ENCODE measurements at places on chromosomes 4 and X.

GRCh38 chrX:153736071-153736820 is 11.6 kb downstream of the ABCD1 start:
- no peak for DNase-seq

DNA sequence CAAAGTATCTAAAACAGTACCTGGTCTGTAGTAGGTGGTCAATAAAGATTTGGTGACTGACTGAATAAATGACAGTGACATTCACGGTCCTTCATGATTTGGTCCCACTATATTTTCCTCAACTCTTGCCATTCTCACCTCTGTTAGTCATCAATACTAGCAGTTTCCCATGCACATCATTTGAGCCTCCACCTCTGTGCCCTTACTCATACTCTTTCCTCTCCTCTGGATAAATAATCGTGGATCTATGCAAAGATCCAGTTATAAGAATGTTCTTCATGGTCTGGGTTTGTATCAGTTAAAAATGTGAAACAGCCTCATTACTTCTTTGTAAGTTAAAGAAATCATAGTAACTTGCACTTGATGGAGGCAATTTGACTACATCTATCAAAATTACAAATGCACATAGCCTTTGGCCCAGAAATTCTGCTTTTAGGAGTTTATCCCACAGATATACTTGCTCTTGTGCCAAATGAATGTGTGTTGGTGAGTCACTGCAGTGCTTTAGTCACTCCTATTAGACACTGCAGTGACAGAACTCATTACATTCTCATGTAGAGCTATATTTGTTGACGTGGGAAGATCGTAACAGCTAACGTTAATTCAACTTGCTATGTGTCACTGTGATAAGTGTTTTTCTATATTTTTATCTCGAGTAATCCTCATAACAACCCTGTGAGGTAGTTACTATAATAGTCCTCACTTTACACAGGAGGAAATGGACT is 121.9 kb upstream of the SMIM10 start:
- DNase-seq: no peak

- DNase-seq: no peak
Observed at GRCh38 chr4:180059216-180059881, 2183.9 kb upstream of the TENM3 start.

DNA sequence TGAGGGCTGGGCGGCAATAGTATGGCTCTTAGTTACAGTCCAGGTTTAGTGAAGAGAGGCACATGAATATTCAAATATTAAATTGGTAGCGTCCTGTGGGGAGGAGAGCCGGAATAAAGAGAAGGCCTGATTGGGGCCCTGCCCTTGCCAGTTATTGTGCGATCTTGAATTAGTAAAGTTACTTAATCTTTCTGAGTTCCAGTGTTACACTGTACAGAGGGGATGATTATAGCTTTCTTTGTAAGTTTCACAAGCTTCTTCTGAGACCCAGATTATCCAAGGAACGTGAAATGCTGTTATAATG is 1.2 kb downstream of the METAP1 start:
- DNase-seq: no peak

DNA sequence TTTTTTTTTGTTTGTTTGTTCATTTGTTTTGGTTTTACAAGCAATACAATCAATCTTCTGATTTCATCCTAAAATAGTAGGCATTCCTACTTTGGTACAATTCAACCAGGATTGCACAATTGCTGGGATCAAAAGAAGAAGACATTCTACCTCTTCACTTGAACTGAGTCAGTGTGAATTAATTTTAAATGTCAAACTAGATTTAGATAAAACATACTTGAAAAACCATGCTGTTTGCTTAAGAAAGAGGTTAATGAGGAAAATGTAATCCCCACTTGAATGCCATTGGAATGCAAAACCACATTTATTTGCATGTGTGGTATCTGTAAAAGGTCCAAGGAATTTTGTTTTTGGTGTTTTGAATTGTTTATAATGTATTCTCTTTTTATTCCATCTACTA is 40.5 kb downstream of the HAND2 start:
- DNase-seq: no peak

DNA sequence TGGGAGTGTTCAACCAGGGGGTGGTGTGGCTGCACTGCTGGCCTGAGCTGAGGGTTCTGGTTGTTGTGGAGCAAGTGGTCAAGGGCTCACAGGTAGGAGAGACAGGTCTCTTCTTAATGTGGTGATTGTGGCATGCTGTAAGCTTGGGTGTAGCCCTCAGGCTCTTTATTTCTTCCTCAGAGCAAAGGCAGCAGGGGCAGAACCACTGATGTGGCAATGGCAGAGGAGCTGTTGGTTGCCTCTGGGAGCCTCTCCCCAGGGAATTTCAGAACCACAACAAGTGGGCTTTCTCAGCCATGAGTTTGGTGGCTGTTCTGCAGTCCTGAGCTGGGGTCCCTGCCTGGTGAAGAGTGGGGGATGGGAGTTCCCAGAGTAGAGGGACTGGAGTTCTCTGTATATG is 1017.2 kb downstream of the SH3BGRL start:
- DNase-seq: no peak

GRCh38 chrX:49934148-49934547 is 11.8 kb downstream of the CLCN5 start:
- no peak for DNase-seq

- no peak for DNase-seq
Observed at GRCh38 chr4:54779476-54780148, 121.9 kb downstream of the KIT start.

DNA sequence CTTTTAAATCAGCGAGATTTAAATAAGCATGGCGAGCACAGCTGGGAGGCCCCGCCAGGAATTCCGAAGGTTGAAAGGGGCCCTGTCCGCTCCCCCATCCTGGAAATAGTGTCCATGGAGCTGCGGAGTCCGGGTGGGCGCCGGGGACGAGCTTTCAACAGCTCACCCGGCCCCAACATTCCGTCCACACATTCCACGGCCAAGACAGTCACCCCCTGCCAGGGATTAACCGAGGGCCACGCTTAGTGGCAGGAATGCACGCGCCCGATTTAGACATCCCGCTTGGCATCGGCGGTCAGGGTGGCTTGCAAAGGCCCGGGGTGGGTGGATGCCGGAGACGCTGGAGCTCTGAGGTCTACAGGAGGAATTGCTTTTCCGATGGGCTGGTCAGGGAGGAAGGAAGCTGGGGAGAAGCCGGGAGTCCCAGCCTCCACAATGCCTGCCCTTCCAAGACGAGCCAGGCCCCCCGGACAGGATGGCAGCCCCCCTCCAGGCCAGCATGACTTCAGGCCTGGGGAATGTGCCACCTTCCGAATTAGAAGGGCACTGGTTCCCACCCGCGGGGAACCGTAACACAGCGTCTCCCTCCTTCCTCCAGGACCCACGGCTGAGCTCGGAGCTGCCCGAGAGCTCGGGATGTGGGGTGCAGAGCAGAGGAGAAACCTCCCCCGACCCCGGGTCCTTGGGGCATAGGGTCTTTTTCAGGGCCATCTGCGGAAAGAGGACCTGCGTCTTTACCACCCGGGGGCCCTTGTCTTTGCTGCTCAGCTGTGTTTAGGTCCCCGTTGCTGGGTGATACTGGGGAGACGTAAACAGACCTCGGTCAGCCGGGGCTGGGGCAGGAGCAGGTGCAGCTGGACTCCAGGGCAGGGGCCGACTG is 26.9 kb upstream of the PPP2R3B start:
- DNase-seq: no peak

- no peak for DNase-seq
Observed at GRCh38 chr4:111854494-111855087, 290.7 kb upstream of the FAM241A start.

GRCh38 chr4:5383191-5383980 is 325.0 kb downstream of the EVC2 start:
- no peak for DNase-seq
